ENCODE measurements at places on chromosomes 6 and 20.

GRCh38 chr6:158544428-158544827, 15.5 kb upstream of the TMEM181 start:
- no peak for DNase-seq

DNA sequence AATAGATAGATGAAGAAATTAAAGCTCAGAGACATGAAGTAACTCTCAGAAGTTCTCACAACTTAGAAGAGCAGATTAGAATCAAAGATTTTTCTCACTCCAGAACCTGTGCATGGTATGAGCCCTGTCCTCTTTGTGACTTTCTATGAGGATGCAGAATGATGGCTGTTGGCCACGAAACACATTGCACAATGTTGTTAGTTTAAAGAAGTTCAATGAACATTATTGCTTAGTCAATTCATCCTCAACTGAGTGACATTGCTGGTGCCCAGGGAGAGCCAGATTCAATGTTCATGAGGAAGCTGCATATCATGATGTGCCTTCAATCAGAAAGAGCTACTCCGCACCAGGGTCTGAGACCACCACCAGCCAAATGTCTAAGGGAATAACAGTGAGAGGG, 633.1 kb downstream of the PTPRT start:
- DNase-seq: no peak

GRCh38 chr6:148177589-148178233, 164.9 kb upstream of the SASH1 start:
- DNase-seq: peak; percentile 24

DNA sequence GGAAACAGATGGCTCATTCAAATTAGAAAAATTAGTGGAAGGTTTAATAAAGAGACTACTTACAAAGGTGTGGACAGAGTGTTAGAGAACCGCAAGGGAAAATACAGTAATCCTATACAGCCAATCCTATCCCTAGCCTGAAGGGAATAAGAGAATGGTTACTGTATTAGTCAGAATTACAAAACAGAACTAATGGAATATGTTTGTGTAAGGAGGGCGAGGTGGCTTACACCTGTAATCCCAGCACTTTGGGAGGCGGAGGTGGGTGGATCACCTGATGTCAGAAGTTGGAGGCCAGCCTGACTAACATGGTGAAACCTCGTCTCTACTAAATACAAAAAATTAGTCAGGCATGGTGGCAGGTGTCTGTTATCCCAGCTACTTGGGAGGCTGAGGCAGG, 16.3 kb upstream of the TRPC4AP start:
- DNase-seq: no peak

DNA sequence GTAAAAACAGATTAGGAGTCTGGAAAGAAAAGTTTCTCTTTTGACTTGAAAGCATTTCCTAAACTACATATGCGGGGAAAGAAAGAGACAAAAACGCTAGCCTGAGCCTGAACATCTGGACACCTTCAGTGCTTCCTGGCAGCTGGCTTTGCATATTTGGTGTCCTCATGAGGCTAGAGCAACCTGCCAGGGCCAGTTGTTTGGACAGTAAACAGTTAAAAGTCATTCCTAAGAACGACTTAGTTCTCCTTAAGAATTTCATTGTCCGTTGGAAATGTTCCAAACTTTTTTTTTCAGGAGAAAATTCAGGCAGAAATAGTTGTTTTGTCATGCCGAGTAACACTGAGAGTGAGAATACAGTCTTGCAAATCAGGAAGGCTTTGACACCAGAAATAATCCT, 199.8 kb downstream of the SMOC2 start:
- DNase-seq: no peak

GRCh38 chr6:113632220-113632864, 224.8 kb upstream of the MARCKS start:
- no peak for DNase-seq

DNA sequence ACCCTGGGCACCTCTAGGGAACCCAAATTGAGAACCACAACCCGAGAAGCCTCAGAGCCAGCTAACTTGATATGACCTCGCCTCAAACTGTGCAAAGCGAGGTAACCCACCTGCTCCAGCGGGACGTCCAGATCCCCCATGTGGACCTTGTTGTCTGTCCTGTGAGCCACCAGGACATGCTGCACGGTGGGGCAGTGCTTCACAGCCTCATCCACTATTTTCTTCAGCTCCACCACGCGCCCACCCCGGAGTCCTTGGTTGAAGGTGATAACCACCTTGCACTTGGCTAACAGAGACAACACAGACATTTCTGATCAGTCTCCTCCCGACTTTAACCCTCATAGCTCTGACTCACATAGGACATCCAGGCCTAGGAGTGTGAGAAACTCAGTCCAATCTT, 30.8 kb upstream of the APMAP start:
- DNase-seq: no peak

DNA sequence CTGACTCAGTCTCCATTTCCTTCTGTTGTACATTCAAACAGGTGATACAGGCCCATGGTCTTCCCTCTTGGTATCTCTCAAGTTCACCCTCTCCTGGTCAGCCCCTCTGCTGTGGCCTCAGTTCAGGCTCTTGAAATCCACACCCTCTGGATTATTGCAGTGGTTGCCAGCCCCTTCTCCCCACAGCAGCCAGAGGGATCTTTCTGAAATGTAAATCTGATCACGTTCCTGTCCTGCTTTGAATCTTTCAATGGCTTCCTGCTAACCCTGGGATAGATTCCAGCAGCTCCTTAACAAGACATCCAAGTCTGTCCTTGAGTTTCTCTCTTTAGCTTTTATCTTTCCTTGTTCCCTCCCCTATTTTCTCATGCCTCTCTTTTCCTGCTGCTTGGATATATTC, 22.2 kb downstream of the CHMP4B start:
- no peak for DNase-seq

DNA sequence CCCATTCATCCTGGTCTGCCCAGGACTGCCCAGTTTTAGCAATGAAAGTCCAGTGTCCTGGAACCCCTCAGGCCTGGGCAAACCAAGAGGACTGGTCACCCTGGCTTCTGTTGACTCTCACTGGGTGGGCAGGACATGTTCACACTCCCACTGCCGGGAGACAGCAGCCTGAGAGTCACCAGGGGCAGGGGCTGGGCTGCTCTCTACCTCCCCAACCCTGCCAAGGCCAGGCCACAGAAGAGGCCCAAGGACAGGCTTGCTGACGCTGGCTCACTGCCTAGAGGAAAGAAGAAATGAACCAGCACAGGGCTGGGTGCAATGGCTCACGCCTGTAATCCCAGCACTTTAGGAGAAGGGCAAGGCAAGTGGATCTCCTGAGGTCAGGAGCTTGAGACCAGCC, 36.9 kb downstream of the C20orf203 start:
- DNase-seq: no peak

DNA sequence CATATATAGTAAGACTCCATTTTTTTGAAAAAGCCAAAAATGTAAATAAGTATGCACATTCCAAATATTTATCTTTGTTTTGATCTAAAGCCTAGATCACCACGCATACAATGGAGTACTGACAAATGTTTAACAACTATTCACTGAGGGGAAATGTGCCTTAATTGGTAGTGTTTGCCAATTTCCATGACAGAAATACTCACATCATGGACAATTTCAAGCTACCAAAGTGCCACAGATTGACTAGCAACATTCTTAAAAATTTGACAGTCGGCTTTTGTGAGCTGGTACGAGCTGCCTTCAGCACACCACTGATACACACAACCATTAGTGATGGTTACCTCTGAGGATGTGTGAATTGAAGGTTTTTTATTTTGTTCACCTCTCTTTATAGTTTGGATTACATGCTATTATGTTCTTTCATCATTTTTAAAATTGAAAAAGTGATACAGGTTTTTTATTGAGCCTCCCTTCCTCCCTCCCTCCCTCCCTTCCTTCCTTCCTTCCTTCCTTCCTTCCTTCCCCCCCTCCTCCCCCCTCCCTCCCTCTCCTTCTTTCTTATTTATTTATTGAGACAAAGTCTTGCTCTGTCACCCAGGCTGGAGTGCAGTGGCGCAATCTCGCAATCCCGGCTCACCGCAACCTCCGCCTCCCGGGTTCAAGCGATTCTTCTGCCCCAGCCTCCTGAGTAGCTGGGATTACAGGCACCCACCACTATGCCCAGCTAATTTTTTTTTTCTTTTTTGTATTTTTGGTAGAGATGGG, 19.2 kb downstream of the SMPDL3A start:
- no peak for DNase-seq

GRCh38 chr6:9484091-9484490, 930.8 kb downstream of the TFAP2A start:
- DNase-seq: no peak

DNA sequence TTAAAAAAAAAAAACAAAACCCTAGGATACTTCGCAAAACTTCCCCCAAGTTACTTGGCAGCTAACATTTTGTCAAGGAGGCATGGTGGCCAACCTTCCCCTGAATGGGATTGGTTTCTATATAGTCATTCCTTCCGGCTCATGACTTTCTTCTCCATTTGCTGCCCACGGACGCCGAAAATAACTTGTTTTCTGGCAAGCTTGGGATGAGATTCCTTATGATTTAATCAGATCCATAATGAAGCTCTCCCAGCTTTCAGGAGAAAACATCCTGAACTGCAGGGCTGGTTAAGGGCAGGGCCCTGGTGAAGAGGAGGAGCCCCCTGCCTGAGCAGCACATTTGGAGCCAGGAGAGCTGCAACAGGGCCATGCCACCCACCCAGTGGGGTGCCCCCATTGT, 49.9 kb downstream of the PPP1R16B start:
- no peak for DNase-seq

GRCh38 chr6:3409699-3410384, 47.0 kb downstream of the SLC22A23 start:
- DNase-seq: no peak

DNA sequence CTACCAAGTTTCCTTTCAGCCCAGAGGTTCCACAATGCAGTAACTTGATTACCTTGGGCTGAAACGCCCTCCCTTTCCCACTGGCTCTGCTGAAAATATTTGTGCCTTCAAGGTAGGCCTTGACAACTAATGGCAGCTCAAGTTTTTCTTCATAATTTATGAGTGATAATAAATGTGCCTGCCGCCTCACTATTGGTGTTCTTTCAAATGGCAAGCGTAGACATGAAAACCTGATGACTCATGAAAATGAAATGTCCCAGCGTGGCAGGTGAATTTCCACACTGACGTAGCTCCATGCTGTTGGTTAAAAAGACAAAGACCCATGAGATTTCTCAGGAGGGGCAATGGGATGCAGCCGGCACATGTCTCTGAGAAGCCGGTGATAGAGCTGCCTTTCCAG, 107.2 kb upstream of the GGTLC1 start:
- DNase-seq: no peak

- no peak for DNase-seq
These were observed 13.1 kb upstream of the DCBLD1 start for GRCh38 chr6:117469356-117469755.

- DNase-seq: no peak
These were observed 22.7 kb downstream of the ZDHHC14 start for GRCh38 chr6:157403686-157404051.

DNA sequence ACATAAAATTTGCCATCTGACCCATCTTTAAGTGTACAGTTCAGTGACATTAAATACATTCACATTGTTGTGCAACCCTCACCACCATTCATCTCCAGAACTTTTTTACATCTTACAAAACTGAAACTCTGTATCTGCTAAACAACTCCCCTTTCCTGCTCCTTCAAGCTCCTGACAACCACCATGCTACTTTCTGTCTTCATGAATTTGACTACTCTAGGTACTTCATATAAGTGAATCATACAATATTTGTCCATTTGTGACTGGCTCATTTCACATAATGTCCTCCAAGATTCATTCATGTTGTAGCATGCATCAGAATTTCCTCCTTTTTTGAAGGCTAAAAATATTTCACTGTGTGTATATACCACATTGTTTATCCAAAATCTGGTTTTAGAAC, 86.9 kb upstream of the SMLR1 start:
- DNase-seq: no peak

DNA sequence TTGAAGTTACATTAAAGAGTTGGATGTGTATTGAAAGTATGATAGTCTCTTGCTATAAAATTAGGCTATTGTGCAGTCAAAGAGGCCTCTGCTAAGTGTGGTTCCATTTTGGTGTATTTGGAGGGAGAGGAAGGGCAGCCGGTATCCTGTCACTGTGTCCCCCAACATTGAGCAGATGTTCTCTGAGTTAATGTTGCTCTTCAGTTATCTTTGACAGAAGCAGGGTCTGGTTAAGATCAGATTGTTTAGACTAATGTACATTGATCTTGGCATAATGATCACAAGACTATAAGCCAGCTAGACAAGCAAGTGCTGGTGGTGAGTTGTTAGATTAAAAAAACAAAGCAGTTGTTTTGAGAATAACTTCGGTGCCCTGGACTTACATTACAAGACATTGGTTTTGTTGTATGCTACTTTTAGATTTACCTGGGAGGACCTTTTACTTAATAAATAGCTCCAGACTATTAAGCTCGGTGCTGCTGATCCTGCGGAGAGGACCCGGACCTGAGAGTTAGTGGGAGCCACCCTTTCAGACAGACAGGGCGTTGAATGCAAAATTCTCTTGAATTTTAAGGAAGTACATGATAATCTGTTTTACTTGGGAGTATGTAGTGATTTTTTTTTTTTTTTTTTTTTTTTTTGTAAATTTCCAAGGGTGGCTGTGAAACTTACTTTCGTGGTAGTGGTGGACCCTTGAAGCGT, 97.8 kb downstream of the JARID2 start:
- no peak for DNase-seq

- no peak for DNase-seq
These were observed 3.1 kb downstream of the MMP9 start for GRCh38 chr20:46011631-46012482.

DNA sequence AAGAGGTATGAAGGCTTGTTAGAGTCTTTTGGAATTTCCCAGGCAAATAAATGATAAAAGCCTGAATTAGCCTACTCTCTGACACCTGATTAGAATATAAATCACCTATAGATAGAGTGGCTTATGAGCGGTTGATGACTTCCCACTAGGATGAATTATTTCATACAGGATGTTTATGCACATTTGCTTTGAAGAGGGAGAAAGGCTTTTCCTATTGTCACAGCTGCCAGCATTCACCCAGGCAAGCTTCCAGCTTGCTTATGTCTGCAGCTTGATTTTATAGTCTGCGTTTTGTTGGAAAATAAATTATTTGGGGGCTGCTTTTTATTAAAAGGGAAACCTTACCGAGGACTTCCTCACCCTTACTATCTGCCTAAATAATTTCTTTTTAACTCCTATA, 51.3 kb upstream of the EIF2S2 start:
- no peak for DNase-seq

- DNase-seq: no peak
These were observed 242.6 kb downstream of the ARID1B start for GRCh38 chr6:157019733-157020132.

GRCh38 chr6:129402244-129402643, 307.7 kb downstream of the ARHGAP18 start:
- no peak for DNase-seq

- no peak for DNase-seq
These were observed 246.8 kb downstream of the ARID1B start for GRCh38 chr6:157023958-157024357.

GRCh38 chr6:121596441-121596840, 161.0 kb downstream of the GJA1 start:
- no peak for DNase-seq

DNA sequence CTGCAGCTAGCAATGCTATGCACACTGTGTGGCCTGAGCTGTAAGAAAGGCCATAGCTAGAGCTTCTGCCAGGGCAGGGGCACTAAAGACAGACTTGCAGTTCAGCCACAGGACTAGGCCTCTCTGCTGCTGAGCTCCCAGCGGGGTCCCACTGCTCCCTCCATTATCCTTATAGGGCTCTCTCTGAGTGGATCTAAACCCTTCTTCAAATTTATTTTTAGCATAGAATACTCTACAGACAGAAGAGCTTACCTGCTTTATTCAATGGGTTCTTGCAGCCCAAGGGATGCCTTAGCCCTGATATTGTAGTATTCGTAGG, 100.9 kb upstream of the MLN start:
- DNase-seq: no peak

- DNase-seq: no peak
These were observed 4.2 kb downstream of the BRD2 start for GRCh38 chr6:32972353-32973143.
